ENCODE measurements at places on chromosomes 3 and 15. TPM values are rescaled to one million over a fixed set of nuclear protein-coding genes. Genes with fewer than 3 reads are reported as not detected.
A peak's percentile ranks its signal among the peaks of the same experiment; 100 is the strongest.

DNA sequence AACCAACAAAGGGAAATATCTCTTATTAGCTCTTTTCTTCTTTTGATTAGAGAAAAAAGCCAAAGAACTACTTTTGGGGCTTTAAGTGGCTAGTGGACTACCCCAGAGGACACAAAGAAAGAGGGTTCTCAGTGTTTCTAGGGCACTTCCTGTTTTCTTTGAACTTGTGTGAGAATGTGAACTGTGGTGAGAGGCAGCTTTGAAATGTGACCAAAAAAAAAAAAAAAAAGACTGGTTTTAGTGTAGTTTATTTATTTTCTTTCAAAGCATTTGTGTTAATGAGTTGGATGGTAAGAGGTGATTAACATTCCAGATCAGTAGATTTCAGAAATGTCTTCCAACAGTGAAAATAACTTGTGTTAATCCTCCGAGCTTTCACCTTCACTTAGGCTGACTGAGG, 32.4 kb downstream of the SELENOT start:
- peak; percentile 65 for DNase-seq
- no peaks in the 10 kb centered on the region for H3K27me3 ChIP-seq
- no peaks in the 10 kb centered on the region for H3K4me1 ChIP-seq
- peak overlapping the region; percentile 5 for H3K27ac ChIP-seq

Gene ZCWPW2
- polyA plus RNA-seq = 0.90 TPM

Gene PDCD10
- 96.2 TPM for polyA plus RNA-seq

Gene GOLGA6L10
- polyA plus RNA-seq = 5.7 TPM

DNA sequence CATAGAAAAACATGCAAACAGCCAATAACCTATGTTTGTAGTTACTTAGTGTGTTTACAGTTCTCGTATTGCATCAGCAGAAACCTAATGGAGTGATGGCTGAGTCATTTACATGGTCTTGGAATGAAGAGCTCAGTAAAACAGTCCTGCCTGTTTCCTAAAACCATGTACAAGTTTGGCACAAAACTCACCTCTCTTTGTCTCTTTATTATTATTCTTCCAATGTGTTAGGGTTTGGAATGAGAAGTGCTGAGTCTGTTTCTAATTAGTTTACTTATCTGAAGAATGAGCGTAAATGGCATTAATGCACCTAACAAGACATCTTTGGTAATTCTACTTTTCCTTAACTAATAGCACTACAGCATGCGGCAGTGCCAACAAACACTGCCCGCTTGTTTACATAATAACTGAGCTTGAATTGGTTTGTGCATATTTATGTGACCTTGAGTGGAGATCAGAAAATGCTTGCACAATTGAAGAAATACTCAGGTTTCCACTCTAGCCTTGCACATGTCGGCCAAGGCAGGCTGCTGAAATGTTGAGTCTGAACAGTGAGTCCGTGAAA, 385.4 kb upstream of the SEMA6D start:
- H3K36me3 ChIP-seq = no peaks in the 10 kb centered on the region
- H3K4me1 ChIP-seq = no peaks in the 10 kb centered on the region
- H3K4me3 ChIP-seq = no peak overlapping the region
- no peaks in the 10 kb centered on the region for H3K27me3 ChIP-seq
- H3K27ac ChIP-seq = no peak overlapping the region

Gene WWTR1
- 27.3 TPM for polyA plus RNA-seq

Gene INSYN1
- polyA plus RNA-seq = 2.2 TPM

Gene FHIT
- polyA plus RNA-seq = 4.4 TPM

Gene COL6A5
- not detected for polyA plus RNA-seq

DNA sequence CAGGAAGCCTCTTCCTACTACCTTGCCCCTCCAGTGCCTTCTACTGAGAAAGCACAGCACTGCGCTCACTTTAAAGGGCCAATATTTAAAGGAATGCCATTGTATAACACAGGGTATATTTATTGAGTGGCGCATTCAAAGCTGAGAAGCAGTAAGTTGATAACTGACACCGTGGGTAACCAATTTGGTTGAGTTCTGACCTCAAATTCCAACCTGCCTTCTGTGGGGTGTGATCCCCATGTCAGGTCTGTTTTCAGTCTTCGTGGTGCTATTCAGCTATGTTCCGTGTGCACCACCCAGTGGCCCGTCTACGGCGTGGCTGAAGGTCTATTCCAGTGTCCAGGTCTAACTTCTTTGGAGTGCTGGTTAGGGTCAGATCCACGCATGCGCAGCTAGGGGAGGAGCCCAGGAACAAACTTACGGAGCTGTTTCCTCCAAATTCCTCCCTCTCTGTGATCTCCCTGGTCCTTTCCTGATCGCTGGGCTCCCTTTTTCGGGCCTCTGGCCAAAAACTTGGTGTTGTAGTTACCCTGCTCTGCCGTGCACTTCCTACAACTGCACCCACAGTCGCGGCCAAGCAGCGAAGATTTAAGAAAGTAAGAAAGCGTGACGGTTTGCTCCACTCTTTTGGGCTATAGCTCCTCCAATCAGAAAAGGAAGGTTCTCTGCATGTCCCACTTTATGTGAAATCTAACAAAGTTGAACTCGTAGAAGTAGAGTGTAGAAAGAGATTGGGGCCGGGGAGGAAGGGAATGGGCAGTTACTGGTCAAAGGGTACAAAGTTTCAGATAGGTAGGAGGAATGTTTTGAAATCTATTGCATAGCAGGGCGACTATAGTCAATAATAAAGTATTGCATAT, 7.7 kb downstream of the LRRC2 start:
- no peaks in the 10 kb centered on the region for H3K36me3 ChIP-seq
- peaks cover 4% of the 10 kb centered on the region for H3K4me1 ChIP-seq
- H3K4me3 ChIP-seq = no peak overlapping the region

Gene SLC25A36
- 28.2 TPM for polyA plus RNA-seq

GRCh38 chr3:151443583-151443982, 17.3 kb downstream of the IGSF10 start:
- H3K4me3 ChIP-seq = no peak overlapping the region
- H3K4me1 ChIP-seq = no peaks in the 10 kb centered on the region
- H3K36me3 ChIP-seq = no peaks in the 10 kb centered on the region

GRCh38 chr3:94734206-94734605, 671.3 kb downstream of the NSUN3 start:
- H3K36me3 ChIP-seq = no peaks in the 10 kb centered on the region
- no peak for DNase-seq
- H3K4me3 ChIP-seq = no peak overlapping the region
- no peaks in the 10 kb centered on the region for H3K27me3 ChIP-seq

All from small intestine (tissue), 16 donors.